Pancreas (tissue), 10 donors: ENCODE measurements at places on chromosomes 6 and 20. TPM values are rescaled to one million over a fixed set of nuclear protein-coding genes. Genes with fewer than 3 reads are reported as not detected.

GRCh38 chr6:29661071-29661470 lies 4.2 kb downstream of the MOG start:
- DNase-seq = no peak
- no peaks in the 10 kb centered on the region for H3K36me3 ChIP-seq
- H3K27me3 ChIP-seq = no peaks in the 10 kb centered on the region
- H3K27ac ChIP-seq = no peak overlapping the region
- H3K4me1 ChIP-seq = no peaks in the 10 kb centered on the region
- no peak overlapping the region for H3K4me3 ChIP-seq

The FAM217A gene
- not detected for total RNA-seq

The BPIFB4 gene
- not detected for total RNA-seq

The SMLR1 gene
- not detected for total RNA-seq

The ATP6V1G2 gene
- total RNA-seq = 0.63 TPM
